Renal cortical epithelial cell (primary cell): ENCODE measurements at places on chromosomes 5 and 9. TPM values are rescaled to one million over a fixed set of nuclear protein-coding genes. Genes with fewer than 3 reads are reported as not detected.
A peak's percentile ranks its signal among the peaks of the same experiment; 100 is the strongest.

- DNase-seq, result no peak
These were observed 6.1 kb downstream of the SARDH start for GRCh38 chr9:133731876-133732638.

GRCh38 chr5:158127536-158127935 lies 268.6 kb upstream of the CLINT1 start:
- DNase-seq, result no peak

- DNase-seq, result no peak
These were observed 51.1 kb downstream of the RASGEF1C start for GRCh38 chr5:180157866-180158265.

Gene TRIP13
- total RNA-seq, result 4.3 and 32.1 TPM in 2 replicates

Gene CAMK4
- 0.20 and 1.6 TPM in 2 replicates for total RNA-seq

DNA sequence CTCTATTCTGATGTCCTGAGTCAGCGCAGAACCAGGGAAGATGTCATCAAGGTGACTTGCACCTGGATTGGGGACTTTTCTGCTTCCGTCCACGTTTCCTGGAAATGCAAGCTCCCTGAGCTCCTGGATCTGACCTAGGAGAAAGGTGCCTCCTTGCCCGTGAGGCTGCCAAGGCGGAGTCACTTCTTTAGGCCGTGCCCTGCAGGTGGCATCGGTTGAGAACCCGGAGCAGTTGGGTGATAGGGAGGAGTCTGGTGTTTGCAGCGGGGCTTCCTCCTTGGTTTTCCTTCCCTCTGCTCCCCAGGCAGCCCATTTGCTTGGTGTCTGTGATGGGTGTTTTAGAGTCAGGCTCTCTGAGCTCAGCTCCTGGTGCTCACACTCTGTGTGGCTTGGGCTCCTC lies 15.2 kb downstream of the NANS start:
- no peak for DNase-seq

Gene TMEM161B
- total RNA-seq, result 17.4 and 19.4 TPM in 2 replicates

DNA sequence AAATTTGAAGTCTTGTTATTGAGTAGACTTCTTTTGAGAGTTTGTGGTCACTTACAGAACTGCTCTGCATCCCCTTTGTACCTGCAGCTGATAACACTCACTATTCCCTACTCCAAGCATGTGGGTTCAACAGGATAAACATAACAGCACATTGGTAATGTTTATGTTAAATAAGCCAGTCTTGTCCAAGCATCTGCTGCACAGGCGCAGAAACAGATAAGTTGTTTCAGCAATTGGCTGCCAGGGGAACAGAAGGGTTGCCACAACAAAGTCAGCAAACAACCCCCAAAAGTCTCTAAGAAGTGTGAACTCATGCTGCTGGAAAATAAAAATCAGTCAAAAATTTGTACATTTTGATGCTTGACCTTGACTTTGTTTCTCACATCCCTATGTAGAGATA lies 174.6 kb downstream of the GDNF start:
- DNase-seq, result peak; percentile 38

DNA sequence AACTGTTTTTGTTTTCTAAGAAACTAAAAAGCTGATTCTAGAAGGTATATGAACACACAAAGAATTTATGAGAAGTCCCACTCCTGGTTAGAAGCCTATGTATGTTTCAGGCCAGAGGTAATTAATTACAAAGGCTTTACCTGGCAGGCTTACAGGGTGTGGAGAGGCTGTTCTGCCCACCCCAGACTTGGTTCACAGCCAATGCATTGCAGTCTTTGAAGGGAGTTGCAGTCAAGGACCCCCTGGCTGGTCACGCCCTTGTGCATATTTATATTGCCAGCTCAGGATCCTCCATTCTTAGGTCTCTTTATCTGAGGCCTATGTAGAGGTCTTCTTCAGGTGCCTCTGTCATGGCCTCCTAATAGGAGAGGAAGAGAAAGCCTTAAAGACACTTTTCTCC lies 13.6 kb upstream of the PRSS3 start:
- no peak for DNase-seq

GRCh38 chr5:87119588-87119987 lies 148.1 kb upstream of the RASA1 start:
- DNase-seq, result no peak

Gene COL15A1
- 0.05 and 0.35 TPM in 2 replicates for total RNA-seq

Gene PCDHB8
- 0.17 and 0.55 TPM in 2 replicates for total RNA-seq

- no peak for DNase-seq
These were observed 885 bp downstream of the TAF7 start for GRCh38 chr5:141319699-141320098.

DNA sequence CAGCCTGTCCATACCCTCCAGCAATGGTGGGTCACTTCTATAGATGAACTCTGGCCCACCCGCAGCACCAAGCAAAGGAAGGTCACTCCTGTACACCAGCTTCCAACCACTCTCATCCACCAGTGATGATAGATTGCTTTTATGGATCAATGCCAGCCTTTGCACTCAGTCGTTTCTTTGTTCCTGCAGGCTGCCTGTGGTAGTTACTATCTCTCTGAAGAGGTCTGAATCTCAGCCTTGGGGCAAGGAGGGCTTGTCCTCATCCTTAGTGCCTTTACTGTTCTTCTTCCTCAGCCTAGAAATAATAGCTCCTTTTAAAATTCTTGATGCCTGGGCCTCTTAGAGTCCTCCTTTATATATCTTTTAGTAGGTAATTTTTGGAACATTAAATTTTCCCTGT lies 100.8 kb downstream of the TMC1 start:
- DNase-seq, result no peak

DNA sequence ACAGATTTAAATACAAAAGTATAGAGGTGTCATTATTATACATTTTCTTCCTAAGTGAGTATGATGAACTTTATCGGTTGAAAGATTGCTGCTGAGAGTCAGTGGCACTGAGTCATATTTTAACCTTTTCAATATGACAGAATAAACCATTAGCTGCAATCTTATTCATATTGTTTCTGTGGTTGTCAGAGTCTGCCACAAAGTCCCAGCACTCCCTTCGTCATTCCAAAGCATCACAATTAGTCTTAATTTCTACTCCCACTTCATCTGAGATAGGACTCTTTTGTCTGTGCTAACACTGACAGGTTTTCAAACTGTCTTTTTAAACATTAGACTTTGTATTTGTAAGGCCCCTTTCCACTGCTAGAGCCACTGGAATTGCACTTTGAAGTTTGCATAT lies 656.9 kb downstream of the MTRR start:
- no peak for DNase-seq

Gene PCDHA3
- total RNA-seq, result 0.17 and 1.3 TPM in 2 replicates

DNA sequence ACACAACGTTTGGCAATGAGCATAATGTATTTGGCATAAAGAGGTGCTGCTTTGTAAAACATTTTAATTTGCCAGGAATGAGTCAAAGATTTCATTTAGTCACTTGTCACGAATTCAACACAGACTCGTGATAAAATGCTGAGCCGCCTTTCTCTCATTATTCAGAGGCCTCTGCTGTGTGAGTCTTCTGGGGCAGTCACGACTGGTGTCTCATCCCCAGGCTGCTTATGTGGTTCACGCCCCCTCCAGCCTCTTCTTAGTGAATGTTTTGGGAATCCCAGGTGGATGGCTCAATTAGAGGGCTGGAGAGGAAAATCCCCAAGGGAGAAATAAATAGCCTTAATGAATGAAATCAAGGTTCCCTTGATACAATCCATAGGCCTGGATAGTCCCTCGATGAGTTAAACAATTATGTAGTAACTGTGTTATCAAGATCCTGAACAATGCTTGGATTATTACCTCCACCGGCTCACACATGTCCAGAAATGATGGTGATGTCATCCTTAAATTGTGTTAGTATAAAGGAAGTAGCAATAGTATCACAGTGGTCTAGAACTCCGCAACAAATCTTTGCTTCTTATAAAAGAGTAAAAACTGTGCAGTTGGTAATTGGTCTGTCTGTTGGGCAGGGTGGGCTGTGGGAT lies 192.1 kb upstream of the ADAMTS16 start:
- no peak for DNase-seq

Gene PROB1
- total RNA-seq, result 0.52 and 2.8 TPM in 2 replicates
